Activated naive CD8-positive, alpha-beta T cell treated with anti-CD3 and anti-CD28 coated beads, Interleukin-2, amount 50 U/mL, for 24 hours (primary cell): ENCODE measurements at places on chromosomes 6 and 20.
A peak's percentile ranks its signal among the peaks of the same experiment; 100 is the strongest.

DNA sequence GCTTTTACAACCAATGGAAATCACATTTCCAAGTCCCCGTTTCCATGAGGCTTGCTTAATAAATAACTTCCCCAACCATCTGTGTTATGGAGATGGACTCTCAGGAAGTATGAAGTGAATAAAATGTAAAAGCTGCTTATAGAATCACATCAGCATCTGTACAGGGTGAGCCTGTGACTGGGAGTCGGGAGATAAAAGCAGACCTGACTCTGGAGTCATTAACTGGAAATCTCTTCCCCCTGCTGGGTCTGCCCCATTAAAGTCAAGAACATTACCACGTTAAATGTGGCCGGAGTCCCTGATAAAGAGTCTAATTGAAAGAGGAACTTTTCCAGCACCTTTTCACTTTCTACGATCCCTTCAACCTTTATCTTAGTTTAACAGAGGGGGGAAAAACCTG, 368.5 kb downstream of the DOK5 start:
- H3K27ac ChIP-seq: no peak overlapping the region
- H3K36me3 ChIP-seq: no peaks in the 10 kb centered on the region
- H3K27me3 ChIP-seq: no peaks in the 10 kb centered on the region
- no peak overlapping the region for H3K4me3 ChIP-seq

DNA sequence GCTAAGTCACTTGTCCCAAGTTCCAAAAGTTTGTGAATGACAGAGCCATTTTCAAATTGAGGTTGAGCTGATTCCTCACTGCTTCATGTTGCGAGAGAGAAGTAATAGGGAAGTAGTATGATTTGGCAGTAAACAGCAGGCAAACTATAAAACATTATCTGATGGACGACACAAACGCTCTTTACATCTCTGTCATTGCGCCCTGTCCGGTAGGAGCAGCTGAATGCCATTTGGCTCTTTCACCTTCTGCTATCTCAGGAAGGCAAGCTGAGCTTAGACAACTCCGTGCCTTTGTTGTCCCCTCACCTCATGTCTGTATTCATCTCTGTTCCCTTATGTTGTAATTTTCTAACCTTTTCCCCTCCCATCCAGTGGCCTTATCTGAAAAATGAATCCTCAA, 440.7 kb upstream of the FLRT3 start:
- no peak for DNase-seq
- no peaks in the 10 kb centered on the region for H3K27me3 ChIP-seq
- H3K4me1 ChIP-seq: no peaks in the 10 kb centered on the region

DNA sequence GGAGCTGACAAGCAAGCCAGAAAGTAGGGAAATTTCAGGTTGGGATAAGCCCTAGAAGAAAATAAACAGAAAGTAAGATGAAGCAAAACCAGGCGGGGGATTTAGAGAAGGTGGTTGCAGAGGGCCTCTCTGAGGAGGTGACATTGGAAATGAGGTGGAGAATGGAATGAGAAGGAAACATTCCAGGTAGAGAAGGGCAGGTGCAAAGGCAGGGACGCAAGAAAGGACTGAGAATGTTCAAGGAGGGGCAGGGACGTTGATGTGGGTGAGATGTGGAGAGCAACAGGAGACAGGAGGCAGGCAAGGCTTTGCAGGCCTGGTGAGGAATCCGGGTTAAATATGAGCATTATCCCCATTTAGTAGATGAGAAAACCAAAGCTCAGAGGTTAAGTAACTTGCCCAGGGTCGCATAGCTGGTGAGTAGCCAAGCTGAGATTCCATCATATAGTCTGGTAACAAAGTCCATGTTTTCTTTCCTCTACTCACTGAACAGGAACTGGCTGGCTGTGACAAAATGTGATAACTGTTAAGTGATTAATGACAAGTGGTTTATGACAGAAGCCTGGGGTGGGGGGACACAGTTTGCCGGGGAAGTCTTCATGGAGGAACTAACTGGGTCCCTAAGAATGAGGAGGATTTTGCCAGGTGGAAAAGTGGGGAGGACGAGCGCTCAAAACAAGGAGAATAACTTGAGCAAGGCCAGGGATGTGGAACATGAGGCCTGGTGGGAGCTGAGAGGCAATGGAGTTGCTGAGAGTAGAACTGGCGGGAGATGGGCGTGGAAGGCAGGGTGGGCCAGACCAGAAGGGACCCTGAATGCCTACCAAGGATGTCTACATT, 32.6 kb downstream of the MRPL14 start:
- H3K4me1 ChIP-seq: peaks cover 8% of the 10 kb centered on the region
- H3K36me3 ChIP-seq: no peaks in the 10 kb centered on the region
- H3K4me3 ChIP-seq: no peak overlapping the region
- H3K27me3 ChIP-seq: no peaks in the 10 kb centered on the region
- no peak for DNase-seq
- no peak overlapping the region for H3K27ac ChIP-seq

DNA sequence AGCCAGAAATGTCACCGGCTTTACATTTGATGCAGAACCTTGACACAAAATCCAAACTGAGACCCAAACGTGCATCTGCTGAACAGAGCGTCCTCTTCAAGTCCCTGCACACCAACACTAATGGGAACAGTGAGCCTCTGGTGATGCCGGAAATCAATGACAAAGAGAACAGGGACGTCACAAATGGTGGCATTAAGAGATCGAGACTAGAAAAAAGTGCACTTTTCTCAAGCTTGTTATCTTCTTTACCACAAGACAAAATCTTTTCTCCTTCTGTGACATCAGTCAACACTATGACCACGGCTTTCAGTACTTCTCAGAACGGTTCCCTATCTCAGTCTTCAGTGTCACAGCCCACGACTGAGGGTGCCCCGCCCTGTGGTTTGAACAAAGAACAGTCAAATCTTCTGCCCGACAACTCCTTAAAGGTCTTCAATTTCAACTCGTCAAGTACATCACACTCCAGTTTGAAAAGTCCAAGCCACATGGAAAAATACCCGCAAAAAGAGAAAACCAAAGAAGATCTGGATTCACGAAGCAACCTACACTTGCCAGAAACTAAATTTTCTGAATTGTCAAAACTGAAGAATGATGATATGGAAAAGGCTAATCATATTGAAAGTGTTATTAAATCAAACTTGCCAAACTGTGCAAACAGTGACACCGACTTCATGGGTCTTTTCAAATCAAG, 108.4 kb downstream of the RTN4IP1 start:
- peaks cover 87% of the 10 kb centered on the region for H3K4me1 ChIP-seq
- peak overlapping the region; percentile 99 for H3K27ac ChIP-seq
- H3K4me3 ChIP-seq: peak overlapping the region; percentile 88
- peak; percentile 74 for DNase-seq
- H3K27me3 ChIP-seq: peaks cover 2% of the 10 kb centered on the region

DNA sequence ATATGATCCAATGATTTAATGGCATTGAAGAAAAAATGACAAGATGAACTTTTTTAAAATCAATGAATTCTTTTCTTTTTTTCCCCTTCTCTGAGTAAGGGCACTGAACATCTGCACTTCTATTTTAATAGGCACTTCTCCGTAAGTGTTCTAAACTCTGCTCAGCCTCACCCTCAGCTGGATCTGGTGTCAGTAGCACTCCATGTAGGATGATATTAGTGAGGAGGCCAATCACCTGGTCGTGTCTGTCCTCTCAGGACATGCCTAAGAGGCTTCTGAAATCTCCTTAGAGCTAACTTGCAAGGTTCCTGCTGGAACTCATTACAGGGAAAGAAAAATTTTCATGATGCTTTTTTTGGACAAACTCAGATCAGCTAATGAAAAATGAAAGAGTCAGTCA, 148.6 kb upstream of the MLIP start:
- H3K27me3 ChIP-seq: no peaks in the 10 kb centered on the region
- DNase-seq: no peak
- H3K4me3 ChIP-seq: no peak overlapping the region
- H3K36me3 ChIP-seq: no peaks in the 10 kb centered on the region
- no peaks in the 10 kb centered on the region for H3K4me1 ChIP-seq

DNA sequence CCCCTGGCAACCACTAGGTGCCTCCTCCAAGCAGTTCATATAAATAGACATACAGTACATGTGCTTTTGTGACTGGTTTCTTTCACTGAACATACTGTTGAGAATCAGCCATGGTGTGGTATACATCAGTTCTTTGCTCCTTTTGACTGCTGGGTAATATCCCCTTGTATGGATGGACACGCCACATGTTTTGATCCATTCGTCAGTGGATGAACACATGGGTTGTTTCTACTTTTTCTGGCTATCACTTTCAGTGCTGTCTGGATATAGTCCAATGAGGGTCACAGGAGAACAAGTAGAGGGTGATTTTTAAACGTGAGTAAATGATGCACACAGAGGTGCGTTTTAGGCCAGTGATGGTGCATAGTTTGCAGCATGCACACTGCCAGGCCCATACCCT, 183.9 kb downstream of the FOXA2 start:
- no peak overlapping the region for H3K4me3 ChIP-seq
- no peaks in the 10 kb centered on the region for H3K36me3 ChIP-seq
- no peak for DNase-seq
- peaks cover 2% of the 10 kb centered on the region for H3K4me1 ChIP-seq

DNA sequence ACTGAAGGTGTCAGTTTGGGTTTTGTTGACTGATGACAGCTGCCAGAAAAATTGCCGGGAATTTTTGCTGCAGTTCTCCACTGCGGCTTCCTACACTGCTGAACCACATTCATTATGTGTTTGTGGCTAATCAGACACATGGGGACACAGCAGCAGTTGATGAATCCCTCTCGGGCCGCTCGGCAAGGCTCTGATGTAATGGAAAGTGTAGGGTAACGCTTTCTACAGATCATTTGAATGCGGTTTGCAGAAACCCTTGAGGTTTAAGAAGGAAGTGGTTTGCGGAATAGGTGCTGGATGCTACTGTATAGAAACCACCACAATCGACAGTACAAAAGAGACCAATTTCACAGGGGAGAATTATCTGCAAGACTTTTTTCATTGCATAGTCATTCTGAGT, 138.7 kb upstream of the SASH1 start:
- peaks cover 35% of the 10 kb centered on the region for H3K4me1 ChIP-seq
- peak overlapping the region; percentile 69 for H3K4me3 ChIP-seq
- DNase-seq: peak; percentile 61
- peaks cover 2% of the 10 kb centered on the region for H3K36me3 ChIP-seq
- H3K27ac ChIP-seq: peak overlapping the region; percentile 97

DNA sequence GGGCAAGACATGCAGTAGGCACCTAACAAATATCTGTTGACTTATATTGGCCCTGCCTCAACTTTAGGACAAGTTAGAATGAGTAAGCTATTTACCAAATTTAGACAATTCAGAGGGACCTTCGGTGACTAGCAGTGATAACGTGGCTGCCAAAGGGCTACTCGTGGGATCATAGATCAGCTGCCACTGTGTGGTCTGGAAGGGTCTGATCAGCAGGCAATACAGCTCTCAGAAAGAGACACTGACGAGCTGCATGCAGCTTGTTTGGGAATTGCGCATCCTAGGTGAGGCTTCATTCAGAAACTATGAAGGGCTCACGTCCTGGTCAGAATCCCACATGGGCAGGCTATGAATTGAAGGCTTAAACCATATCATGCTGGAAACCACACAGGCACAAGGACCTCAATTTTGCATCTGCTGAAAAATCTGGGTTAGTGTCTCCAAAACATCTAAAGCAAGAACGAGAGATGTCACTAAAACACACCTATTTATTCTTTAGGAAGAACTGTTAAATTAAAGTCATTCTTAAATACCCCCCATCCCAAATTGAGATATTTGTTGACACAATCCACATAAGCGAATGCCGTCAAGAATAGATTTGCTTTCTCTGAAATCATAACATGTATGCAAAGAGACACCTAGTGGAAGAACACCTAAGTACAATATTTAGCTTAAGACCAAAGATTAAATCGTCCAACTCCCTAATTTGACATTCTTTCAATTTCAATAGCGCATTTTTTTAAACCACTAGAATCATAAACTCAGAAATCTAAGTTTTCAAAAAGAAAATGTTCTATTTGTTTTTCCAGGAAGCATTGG, 79.6 kb downstream of the IPCEF1 start:
- no peaks in the 10 kb centered on the region for H3K27me3 ChIP-seq
- no peak for DNase-seq
- H3K36me3 ChIP-seq: no peaks in the 10 kb centered on the region
- H3K4me3 ChIP-seq: peak overlapping the region; percentile 56

GRCh38 chr6:50128420-50129005, 78.8 kb upstream of the DEFB112 start:
- no peak overlapping the region for H3K4me3 ChIP-seq
- no peak for DNase-seq
- H3K27me3 ChIP-seq: no peaks in the 10 kb centered on the region
- no peaks in the 10 kb centered on the region for H3K36me3 ChIP-seq
- no peak overlapping the region for H3K27ac ChIP-seq
- H3K4me1 ChIP-seq: no peaks in the 10 kb centered on the region

GRCh38 chr6:106488494-106489370, 128.2 kb downstream of the CRYBG1 start:
- no peaks in the 10 kb centered on the region for H3K36me3 ChIP-seq
- peaks cover 3% of the 10 kb centered on the region for H3K27me3 ChIP-seq
- no peak for DNase-seq
- peaks cover 5% of the 10 kb centered on the region for H3K4me1 ChIP-seq

DNA sequence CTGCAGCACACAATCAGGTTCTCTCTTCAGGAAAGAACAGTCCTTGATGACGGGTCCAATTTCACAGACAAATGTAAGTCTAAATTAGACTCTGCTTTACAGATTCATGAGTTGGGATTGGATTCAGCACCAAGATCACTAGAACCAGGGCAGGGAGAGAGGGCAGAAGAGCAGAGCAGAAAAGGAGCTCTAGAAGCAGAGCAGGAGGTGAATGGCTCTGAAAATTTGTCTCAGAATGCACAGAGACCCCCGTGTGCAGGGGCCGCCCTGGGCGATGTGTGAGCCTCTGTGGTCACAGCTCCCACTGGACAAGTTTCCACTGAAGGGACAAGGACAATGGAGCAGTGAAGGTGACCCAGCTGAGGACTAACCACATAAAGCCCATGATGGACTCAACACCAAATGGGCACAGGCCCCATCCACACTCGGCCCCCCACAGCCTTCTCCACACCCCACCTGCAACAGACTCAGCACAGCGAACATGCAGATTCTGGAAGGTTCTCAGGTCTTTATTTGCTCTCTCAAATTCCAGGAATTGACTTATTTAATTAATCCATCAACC, 3.5 kb downstream of the HLA-B start:
- peak overlapping the region; percentile 96 for H3K4me3 ChIP-seq
- peak overlapping the region; percentile 88 for H3K27ac ChIP-seq
- peaks cover 35% of the 10 kb centered on the region for H3K36me3 ChIP-seq
- DNase-seq: no peak
- H3K4me1 ChIP-seq: peaks cover 58% of the 10 kb centered on the region

DNA sequence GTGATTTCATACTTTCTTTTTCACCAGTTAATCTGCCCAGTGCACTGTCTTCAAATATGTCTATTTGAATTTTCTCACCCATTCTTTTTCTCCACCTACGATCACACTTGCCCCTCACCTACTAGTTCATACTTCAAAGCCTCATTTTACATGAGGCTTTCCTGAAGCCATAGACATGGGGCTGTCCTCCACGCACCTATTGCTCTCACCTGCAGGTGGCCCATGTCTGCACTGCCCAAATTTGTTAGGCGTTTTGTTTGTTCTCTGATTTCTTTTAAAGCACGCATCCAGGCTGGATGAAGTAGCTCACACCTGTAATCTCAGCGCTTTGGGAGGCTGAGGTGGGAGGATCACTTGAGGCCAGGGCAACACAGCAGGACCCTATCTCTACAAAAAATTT, 106.8 kb upstream of the RIPOR2 start:
- peak overlapping the region; percentile 94 for H3K27ac ChIP-seq
- H3K4me1 ChIP-seq: peaks cover 58% of the 10 kb centered on the region
- H3K36me3 ChIP-seq: peaks cover 6% of the 10 kb centered on the region
- H3K27me3 ChIP-seq: no peaks in the 10 kb centered on the region
- peak overlapping the region; percentile 86 for H3K4me3 ChIP-seq

GRCh38 chr6:36865835-36866234, 8.8 kb downstream of the PPIL1 start:
- DNase-seq: no peak
- H3K27me3 ChIP-seq: no peaks in the 10 kb centered on the region
- H3K4me1 ChIP-seq: peaks cover 45% of the 10 kb centered on the region
- H3K27ac ChIP-seq: no peak overlapping the region
